LHCN-M2 (cell line): ENCODE measurements at places on chromosomes 2 and 18. TPM values are rescaled to one million over a fixed set of nuclear protein-coding genes. Genes with fewer than 3 reads are reported as not detected.

GRCh38 chr18:36470896-36471295 is 173.4 kb downstream of the FHOD3 start:
- DNase-seq = no peak

- DNase-seq = no peak
These were observed 6.9 kb downstream of the HDAC4 start for GRCh38 chr2:239393941-239394340.

GRCh38 chr2:172297950-172298349 is 129.4 kb upstream of the ITGA6 start:
- no peak for DNase-seq

- DNase-seq = no peak
These were observed 141.4 kb downstream of the SNTG2 start for GRCh38 chr2:1091895-1092585.

The RAB6C gene
- not detected in 2 replicates for total RNA-seq

- DNase-seq = no peak
These were observed 521.0 kb upstream of the MYT1L start for GRCh38 chr2:2851806-2852777.
